ENCODE measurements at places on chromosomes 1 and 21. TPM values are rescaled to one million over a fixed set of nuclear protein-coding genes. Genes with fewer than 3 reads are reported as not detected.

GRCh38 chr1:230425252-230426091 is 660 bp downstream of the PGBD5 start:
- DNase-seq = peak; percentile 86
- peaks cover 27% of the 10 kb centered on the region for H3K27me3 ChIP-seq

GRCh38 chr1:214645712-214646111 is 42.7 kb downstream of the CENPF start:
- no peaks in the 10 kb centered on the region for H3K4me1 ChIP-seq
- no peaks in the 10 kb centered on the region for H3K36me3 ChIP-seq
- no peak overlapping the region for H3K27ac ChIP-seq
- no peak for DNase-seq
- no peak overlapping the region for H3K4me3 ChIP-seq
- no peaks in the 10 kb centered on the region for H3K27me3 ChIP-seq

DNA sequence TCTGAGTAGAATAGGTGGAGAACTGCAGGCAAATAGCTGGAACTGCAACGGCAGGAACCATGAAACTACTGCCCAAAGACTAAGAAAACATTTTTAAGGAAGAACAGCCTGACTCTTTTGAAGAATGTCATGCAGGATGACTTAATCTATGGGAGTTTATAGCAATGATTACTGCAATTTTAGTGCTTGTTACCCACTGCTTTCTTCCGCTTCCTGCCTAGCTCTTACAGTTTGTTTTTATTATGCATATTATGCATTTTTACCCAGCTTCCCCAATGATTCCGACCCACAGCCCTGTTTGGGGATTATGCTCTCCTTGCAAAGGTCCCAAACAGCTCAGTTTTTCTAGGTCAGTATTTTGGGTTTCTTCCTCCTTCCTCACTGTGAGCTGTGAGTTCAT is 71.2 kb downstream of the PCNX2 start:
- no peaks in the 10 kb centered on the region for H3K27me3 ChIP-seq
- no peak overlapping the region for H3K27ac ChIP-seq
- H3K4me1 ChIP-seq = no peaks in the 10 kb centered on the region
- DNase-seq = no peak

GRCh38 chr1:195789321-195789720 is 818.9 kb downstream of the KCNT2 start:
- H3K36me3 ChIP-seq = no peaks in the 10 kb centered on the region
- H3K27ac ChIP-seq = no peak overlapping the region
- H3K4me1 ChIP-seq = no peaks in the 10 kb centered on the region
- H3K4me3 ChIP-seq = no peak overlapping the region
- H3K27me3 ChIP-seq = no peaks in the 10 kb centered on the region

The ABCA4 gene
- 0.30 TPM for total RNA-seq

The DARS2 gene
- 19.1 TPM for total RNA-seq

The DNM3 gene
- total RNA-seq = 9.9 TPM

The MYCL gene
- 5.2 TPM for total RNA-seq

- H3K36me3 ChIP-seq = no peaks in the 10 kb centered on the region
- H3K27ac ChIP-seq = no peak overlapping the region
- H3K4me1 ChIP-seq = peaks cover 11% of the 10 kb centered on the region
- DNase-seq = no peak
These were observed 7.8 kb downstream of the C2CD2 start for GRCh38 chr21:41945982-41946381.

- DNase-seq = no peak
- no peak overlapping the region for H3K4me3 ChIP-seq
- H3K36me3 ChIP-seq = no peaks in the 10 kb centered on the region
- H3K27ac ChIP-seq = no peak overlapping the region
- peaks cover 3% of the 10 kb centered on the region for H3K4me1 ChIP-seq
These were observed 44.0 kb upstream of the LRP8 start for GRCh38 chr1:53371851-53372250.

The GCSAML gene
- 2.1 TPM for total RNA-seq

GRCh38 chr1:156384007-156384406 is 15.0 kb downstream of the RHBG start:
- H3K4me1 ChIP-seq = peaks cover 4% of the 10 kb centered on the region
- peaks cover 14% of the 10 kb centered on the region for H3K27me3 ChIP-seq
- H3K4me3 ChIP-seq = no peak overlapping the region
- H3K27ac ChIP-seq = no peak overlapping the region
- H3K36me3 ChIP-seq = no peaks in the 10 kb centered on the region

GRCh38 chr1:147565189-147565980 is 24.1 kb downstream of the BCL9 start:
- H3K27me3 ChIP-seq = no peaks in the 10 kb centered on the region
- no peaks in the 10 kb centered on the region for H3K4me1 ChIP-seq
- no peaks in the 10 kb centered on the region for H3K36me3 ChIP-seq

The AMPD1 gene
- 0.30 TPM for total RNA-seq

- H3K4me1 ChIP-seq = no peaks in the 10 kb centered on the region
- no peaks in the 10 kb centered on the region for H3K36me3 ChIP-seq
- no peak for DNase-seq
- no peaks in the 10 kb centered on the region for H3K27me3 ChIP-seq
These were observed 55.2 kb upstream of the C1orf174 start for GRCh38 chr1:3955196-3955772.

GRCh38 chr1:115251340-115251748 is 86.7 kb downstream of the NGF start:
- no peak overlapping the region for H3K27ac ChIP-seq
- no peak for DNase-seq
- H3K36me3 ChIP-seq = no peaks in the 10 kb centered on the region
- H3K27me3 ChIP-seq = no peaks in the 10 kb centered on the region

The CFAP74 gene
- 17.8 TPM for total RNA-seq

GRCh38 chr1:108815566-108815965 is 41.3 kb downstream of the AKNAD1 start:
- no peak for DNase-seq
- H3K36me3 ChIP-seq = peaks cover 6% of the 10 kb centered on the region
- H3K4me1 ChIP-seq = peaks cover 12% of the 10 kb centered on the region
- H3K27ac ChIP-seq = peak overlapping the region; percentile 59
- H3K4me3 ChIP-seq = no peak overlapping the region

DNA sequence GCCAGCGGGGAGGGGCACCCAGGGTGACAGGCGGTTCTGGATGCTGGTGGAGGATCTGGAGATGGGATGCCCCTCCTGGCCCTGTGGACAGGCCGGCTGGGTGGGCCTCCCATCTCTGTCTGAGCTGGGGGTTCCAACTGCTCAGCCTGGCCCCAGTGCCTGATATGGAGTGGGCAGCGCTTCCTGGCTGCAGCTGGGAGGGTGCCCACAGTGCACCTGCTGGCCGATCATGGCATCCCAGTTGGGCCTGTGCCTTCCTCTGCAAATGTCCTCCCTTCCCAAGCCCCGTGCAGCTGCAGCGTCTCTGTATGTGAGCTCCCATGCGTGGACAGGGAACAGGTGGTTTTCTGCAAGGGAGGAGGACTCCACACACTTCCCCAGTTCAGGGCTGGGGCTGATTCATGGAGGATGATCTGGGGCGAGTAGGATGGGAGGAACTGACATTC is 2.1 kb downstream of the PFKL start:
- H3K4me3 ChIP-seq = no peak overlapping the region
- no peaks in the 10 kb centered on the region for H3K27me3 ChIP-seq

DNA sequence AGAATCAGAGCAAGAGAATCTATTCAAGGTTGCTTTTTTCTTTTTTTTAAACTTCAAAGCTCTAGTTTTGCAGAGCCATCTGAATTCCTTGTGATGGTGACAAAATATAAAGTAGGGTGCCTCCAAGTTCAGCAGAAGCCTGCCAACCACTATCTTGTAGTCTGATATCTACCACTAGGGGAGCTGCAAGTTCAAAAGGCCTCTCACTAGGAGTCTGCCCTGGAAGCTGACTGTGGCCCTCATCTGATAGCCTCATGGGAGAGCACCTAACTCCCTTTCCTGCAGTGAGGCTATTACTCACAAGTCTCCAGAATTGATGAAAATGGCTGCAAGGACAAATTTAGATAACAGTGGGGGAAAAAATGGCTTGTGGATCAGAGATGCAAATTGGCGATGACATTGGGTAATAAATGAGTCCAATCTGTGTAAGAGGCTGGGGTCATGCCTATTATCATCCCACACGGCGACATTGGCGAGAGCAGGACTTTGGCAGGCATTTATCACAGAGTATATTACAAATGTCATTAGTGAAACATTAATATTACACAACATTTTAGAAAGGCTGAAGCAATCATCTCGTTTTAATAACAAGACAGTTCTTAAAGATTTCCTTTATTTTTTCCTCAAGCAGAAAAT is 10.7 kb upstream of the ZP4 start:
- no peak for DNase-seq
- H3K4me1 ChIP-seq = no peaks in the 10 kb centered on the region
- no peaks in the 10 kb centered on the region for H3K36me3 ChIP-seq
- no peak overlapping the region for H3K4me3 ChIP-seq
- H3K27ac ChIP-seq = no peak overlapping the region

DNA sequence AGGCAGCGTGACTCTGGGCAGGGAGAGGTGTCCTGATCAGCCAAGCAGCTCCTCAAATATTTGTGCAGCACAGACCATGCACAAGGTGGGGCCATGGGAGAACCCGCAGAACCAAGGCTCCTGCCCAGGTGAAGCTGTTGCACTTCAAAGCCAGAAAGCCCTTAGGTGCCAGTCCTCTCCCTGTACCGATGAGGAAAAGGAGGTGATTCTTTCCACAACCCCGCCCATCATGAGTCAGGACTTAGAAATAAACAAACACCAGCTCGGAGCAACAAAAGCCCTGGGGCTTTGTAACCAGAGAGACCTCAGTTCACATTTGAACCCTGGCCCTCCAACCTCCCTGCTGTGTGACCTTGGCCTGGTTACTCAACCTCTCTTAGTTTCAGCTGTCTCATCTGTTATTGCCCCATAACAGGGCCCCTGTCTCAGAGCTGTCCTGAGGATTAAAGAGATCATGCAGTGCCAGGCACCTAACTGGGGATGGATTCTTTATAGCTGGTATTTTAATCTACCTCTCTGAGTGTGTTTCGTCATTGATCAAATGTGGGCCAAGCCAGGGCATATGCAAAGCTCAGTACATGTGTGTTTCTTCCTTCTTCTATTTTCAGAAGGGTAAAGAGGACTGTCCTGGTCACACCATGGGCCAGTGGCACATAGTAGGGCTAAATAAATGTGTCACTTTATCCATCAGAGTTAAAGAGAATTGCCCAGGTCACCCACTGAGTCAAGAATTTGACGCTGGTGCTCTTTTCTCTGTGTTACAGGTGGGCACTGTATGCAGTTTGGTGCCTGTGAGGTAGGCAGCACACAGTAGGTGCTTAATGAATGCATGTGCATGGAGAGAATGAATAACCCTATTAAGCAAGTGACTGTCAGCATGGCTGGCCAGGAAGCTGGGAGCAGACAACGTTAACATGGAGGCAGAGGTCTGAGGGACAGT is 1.4 kb downstream of the LDLRAD1 start:
- H3K27me3 ChIP-seq = no peaks in the 10 kb centered on the region
- DNase-seq = peak; percentile 62
- H3K27ac ChIP-seq = peak overlapping the region; percentile 54
- no peak overlapping the region for H3K4me3 ChIP-seq
- no peaks in the 10 kb centered on the region for H3K36me3 ChIP-seq
- H3K4me1 ChIP-seq = no peaks in the 10 kb centered on the region

DNA sequence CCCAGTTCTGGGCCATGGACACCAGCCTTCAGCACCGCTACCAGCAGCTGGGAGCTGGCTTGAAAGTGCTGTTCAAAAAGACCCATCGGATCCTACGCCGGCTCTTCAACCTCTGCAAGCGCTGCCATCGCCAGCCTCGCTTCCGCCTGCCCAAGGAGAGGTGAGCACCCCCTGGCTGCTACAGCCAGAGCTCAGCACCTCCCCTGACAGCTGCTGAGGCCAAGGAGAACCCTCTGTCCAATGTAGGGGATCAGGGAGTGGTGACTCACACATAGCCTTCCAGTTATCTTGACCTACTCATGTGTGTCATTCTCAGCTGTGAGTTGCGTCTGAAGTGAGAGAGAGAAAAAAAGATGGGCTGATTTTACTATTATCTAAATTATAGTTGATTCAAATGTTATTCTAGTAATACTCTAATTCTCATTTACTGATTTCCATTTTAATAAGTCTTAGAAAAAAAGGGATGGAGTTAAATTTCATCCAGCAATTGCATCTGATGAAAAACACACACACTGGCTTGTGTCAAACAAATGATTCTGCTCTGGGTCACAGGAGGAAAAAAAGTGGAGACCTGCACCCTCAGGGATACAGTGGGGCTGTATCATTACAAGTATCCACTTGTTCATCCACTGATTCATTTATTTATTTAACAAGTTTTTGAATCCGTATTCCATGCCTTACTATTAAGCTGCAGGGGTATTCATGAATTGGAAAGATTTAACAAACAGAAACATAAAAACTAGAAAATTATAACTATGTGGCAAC is 108.0 kb downstream of the BRINP2 start:
- DNase-seq = no peak
- no peak overlapping the region for H3K27ac ChIP-seq
- H3K36me3 ChIP-seq = no peaks in the 10 kb centered on the region
- H3K4me3 ChIP-seq = no peak overlapping the region
- no peaks in the 10 kb centered on the region for H3K4me1 ChIP-seq

The HMGN2 gene
- total RNA-seq = 378 TPM

GRCh38 chr1:109490029-109490933 is 3.6 kb upstream of the CYB561D1 start:
- H3K4me3 ChIP-seq = no peak overlapping the region
- H3K4me1 ChIP-seq = peaks cover 17% of the 10 kb centered on the region
- H3K27ac ChIP-seq = no peak overlapping the region
- H3K27me3 ChIP-seq = no peaks in the 10 kb centered on the region

All from upper lobe of left lung (tissue), 6 donors.